Vagina (tissue), 2 donors: ENCODE measurements at places on chromosomes 16 and 17. TPM values are rescaled to one million over a fixed set of nuclear protein-coding genes. Genes with fewer than 3 reads are reported as not detected.

The TPSD1 gene
- total RNA-seq = 7.1 TPM

The DBNDD1 gene
- 8.1 TPM for total RNA-seq

The TNK1 gene
- total RNA-seq = 10.1 TPM

The SUZ12 gene
- 14.7 TPM for total RNA-seq

The KCNH4 gene
- total RNA-seq = not detected

GRCh38 chr16:5006348-5007193 is 27.2 kb downstream of the NAGPA start:
- H3K4me1 ChIP-seq = no peaks in the 10 kb centered on the region
- no peaks in the 10 kb centered on the region for H3K36me3 ChIP-seq
- H3K27me3 ChIP-seq = no peaks in the 10 kb centered on the region
- DNase-seq = no peak
- H3K27ac ChIP-seq = no peak overlapping the region

DNA sequence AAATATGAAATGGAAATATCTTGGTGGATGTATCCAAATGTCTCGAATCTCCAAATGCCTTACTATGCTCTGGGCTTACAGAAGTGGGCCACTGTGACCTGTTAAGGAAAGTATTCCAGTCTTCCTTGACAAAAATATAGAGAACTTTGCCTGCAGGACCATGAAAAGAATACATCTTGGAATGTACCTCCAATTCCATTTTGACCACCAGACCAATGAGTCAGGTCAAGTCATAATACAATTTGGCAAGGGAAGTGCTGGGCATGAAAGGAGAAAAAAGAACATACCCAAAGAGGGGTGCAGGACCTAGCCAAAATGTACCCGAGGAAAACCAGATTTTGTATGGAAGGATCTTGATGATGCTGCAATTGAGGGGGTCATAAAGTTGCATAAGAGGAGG is 1153.7 kb upstream of the GOT2 start:
- H3K4me1 ChIP-seq = peaks cover 4% of the 10 kb centered on the region
- H3K4me3 ChIP-seq = no peak overlapping the region
- H3K27me3 ChIP-seq = no peaks in the 10 kb centered on the region
- no peak overlapping the region for H3K27ac ChIP-seq
- no peaks in the 10 kb centered on the region for H3K36me3 ChIP-seq
- DNase-seq = no peak

DNA sequence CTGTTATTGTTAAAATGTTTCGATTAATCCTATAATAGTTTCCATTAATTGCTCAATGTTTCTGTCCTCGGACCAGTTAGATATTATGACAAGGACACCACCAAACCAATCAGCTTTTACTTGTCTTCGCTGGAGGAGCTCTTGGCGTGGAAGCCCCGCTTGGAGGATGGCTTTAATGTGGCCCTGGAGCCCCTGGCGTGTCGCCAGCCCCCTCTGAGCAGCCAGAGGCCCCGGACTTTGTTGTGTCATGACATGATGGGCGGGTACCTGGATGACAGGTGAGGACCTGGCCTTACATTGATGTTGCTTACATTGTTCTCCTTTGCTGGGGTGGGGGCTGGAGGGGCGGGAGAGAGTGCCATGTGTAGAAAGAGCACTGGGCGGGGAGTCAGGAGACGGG is 3.0 kb downstream of the ENGASE start:
- H3K27me3 ChIP-seq = no peaks in the 10 kb centered on the region
- H3K27ac ChIP-seq = no peak overlapping the region
- H3K4me1 ChIP-seq = peaks cover 28% of the 10 kb centered on the region
- no peaks in the 10 kb centered on the region for H3K36me3 ChIP-seq

- no peaks in the 10 kb centered on the region for H3K36me3 ChIP-seq
- no peak for DNase-seq
- peaks cover 10% of the 10 kb centered on the region for H3K4me1 ChIP-seq
- no peak overlapping the region for H3K27ac ChIP-seq
- no peaks in the 10 kb centered on the region for H3K27me3 ChIP-seq
- H3K4me3 ChIP-seq = no peak overlapping the region
Observed at GRCh38 chr17:32114536-32114935, 27.8 kb upstream of the RHOT1 start.

- DNase-seq = no peak
- H3K36me3 ChIP-seq = no peaks in the 10 kb centered on the region
- peaks cover 25% of the 10 kb centered on the region for H3K4me1 ChIP-seq
- H3K27ac ChIP-seq = no peak overlapping the region
- H3K27me3 ChIP-seq = no peaks in the 10 kb centered on the region
Observed at GRCh38 chr17:64617125-64617780, 44.9 kb downstream of the SMURF2 start.

DNA sequence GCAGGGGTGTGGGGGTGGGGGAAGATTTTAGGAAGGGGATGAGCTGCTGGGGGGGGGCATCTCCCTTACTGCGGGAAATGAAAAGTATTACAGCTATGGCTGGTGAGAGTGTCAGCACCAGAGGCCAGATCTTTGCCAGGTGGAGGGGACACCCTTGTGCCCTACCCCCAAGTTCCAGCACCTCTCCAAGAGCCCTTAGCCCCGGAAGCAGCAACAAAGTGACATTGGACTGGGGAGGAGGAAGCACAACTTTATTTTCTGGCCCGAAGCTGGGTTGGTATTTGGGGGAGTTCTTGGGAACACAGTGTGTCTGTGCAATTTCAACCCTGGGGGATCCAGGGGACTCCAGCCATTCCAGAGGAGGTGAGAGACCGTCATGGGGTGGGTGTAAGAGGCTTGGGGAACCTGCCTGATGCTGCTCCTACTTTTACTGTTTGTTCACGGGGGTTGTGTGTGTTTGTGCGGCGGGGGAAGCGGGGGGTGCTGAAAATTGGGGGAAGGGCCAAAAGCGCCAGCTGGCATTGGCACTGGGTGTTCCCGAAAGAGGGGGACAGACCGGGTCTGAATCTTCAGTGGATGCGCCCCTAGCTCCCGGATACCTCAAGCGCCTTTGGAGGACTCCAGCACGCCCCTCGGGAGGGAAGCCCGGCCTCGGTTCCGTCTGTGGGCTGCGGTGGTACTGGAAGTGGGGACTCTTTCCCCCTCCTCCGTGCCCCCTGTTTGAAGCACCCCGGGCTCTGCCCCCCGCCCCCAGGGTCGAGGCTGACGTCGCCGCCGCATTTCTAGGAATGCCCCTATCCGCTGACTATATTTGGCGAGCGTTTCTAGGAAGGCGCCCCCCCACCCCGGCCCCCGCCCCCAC is 230.3 kb downstream of the MRTFB start:
- H3K4me1 ChIP-seq = peaks cover 34% of the 10 kb centered on the region
- no peaks in the 10 kb centered on the region for H3K36me3 ChIP-seq
- H3K27ac ChIP-seq = peak overlapping the region; percentile 85
- H3K27me3 ChIP-seq = no peaks in the 10 kb centered on the region

- no peaks in the 10 kb centered on the region for H3K27me3 ChIP-seq
- no peak for DNase-seq
- H3K36me3 ChIP-seq = no peaks in the 10 kb centered on the region
- peaks cover 7% of the 10 kb centered on the region for H3K4me1 ChIP-seq
- H3K4me3 ChIP-seq = no peak overlapping the region
- no peak overlapping the region for H3K27ac ChIP-seq
Observed at GRCh38 chr16:4003166-4003565, 113.1 kb downstream of the ADCY9 start.
